Spinal cord (tissue), 10 donors: ENCODE measurements at places on chromosomes 12 and 14. TPM values are rescaled to one million over a fixed set of nuclear protein-coding genes. Genes with fewer than 3 reads are reported as not detected.

- peak; percentile 54 for DNase-seq
Measured at GRCh38 chr12:123532808-123533649, 490 bp downstream of the RILPL1 start.

Gene SDS
- 0.39 TPM for total RNA-seq

DNA sequence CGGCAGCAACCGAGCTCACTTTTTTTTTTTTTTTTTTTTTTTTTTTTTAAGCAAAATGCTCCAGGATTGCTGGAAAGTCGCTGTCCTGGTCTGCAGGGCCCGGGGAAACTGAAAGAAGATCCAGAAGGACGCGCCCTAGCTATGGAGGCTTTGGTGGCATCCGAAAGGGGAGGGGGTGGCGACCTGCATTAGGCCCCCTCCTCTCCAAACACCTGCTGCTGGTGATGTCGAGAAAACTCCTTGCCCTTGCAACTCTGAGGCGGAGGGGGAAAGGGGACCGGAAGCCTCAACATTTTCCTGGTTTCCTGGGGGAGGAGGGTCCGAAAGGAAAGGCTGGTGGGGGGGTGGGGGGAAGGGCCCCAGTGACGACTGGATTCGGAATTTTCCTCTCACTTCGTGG is 421.1 kb downstream of the VRK1 start:
- DNase-seq = no peak

DNA sequence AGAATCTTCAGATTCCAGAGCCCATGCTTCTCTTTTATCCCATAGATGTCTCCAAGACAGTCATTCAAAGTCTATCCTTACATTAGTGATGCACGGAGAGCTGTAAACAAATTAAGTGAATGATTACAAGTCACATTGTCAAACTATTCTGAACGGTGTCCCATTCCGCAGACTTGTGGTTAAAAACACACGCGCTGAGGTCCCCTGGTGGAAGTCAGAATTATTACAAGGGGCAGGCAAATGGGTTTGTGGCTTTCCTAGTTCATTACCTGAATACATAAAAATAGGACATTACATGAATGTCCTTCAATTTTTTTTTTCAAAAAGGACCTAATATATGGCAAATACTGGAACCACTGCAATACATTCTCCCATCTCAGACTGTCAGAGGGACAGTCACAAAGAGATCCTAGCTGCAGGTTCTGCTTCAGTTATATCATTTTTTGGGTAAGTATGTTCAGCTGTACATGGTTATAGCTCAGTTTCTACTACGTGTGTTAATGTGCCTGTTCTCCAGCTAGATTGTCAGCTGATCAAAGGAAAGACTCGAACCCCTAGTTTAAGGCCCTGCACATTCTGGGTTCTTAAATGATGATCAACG is 53.1 kb upstream of the STON2 start:
- no peak for DNase-seq

Gene BCL2L2
- total RNA-seq = 22.4 TPM

Gene FAM186B
- 0.55 TPM for total RNA-seq

DNA sequence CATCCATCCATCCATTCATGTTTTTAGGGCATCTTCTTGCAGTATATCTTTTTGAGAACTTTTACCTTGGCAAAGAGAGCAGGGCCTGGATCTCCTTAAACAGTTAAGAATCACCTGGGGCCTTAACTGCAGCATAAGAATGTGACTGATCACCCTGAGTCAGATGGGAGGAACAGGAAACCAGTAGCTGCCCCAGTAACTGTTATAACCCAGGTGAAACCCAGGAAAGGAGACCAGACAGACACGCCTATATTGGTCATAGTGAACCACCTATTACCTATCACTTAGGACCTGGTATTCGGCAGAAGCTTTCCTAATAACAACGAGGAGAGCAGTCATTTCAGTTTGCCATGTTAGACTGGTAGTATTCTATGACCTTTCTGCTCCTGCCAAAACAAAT is 43.4 kb upstream of the NR2C1 start:
- no peak for DNase-seq

Gene ACOT4
- total RNA-seq = 1.1 TPM

Gene PRKD1
- 14.4 TPM for total RNA-seq

- no peak for DNase-seq
Measured at GRCh38 chr12:126506426-126507182, 1441.4 kb downstream of the AACS start.

DNA sequence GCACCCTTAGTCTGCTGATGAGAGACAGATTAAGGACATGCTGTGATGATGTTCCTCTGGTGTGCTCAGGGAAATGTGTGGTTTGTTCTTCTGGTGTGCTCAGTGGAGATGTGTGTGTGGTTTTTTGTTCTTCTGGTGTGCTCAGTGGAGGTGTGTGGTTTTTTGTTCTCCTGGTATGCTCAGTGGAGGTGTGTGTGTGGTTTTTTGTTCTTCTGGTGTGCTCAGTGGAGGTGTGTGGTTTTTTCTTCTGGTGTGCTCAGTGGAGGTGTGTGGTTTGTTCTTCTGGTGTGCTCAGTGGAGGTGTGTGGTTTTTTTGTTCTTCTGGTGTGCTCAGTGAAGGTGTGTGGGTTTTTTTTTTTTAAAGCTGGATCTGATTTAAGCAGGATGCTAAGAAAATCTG is 15.4 kb downstream of the PIWIL1 start:
- DNase-seq = no peak

DNA sequence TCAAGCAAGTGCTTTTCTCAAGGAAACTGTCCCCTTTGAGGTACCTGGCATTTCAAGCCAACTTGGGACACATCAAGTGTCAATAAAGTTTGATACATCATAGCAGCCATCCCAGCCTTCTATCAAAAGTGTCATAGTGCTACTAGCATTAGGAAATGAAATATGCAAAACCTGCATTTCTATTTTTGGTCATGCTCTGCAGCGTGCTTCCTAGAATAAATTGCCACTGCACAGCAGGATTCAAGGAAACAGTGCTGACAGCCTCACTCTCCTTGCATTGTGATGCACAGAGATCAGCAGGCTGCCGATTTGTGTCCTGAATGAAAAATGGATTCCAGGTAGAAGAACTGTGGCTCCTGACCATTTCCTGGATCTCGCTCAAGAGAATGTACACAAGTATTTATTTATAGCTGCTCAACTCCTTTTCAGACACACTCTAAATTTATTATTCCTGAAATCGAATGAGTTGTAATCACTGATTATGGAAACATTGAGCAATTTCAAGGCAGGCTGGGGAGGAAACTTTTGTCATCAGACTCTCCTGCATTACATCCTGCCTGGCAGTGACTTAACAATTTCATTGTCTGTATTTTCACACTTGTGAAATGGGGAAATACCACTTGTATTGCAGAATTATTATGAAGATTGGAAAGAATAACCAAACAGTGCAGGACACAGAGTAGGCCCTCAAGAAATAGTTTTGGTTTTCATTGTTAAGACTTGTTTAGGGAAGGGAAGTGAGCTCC is 120.9 kb downstream of the SLC38A6 start:
- no peak for DNase-seq

Gene NR4A1
- 24.5 TPM for total RNA-seq

DNA sequence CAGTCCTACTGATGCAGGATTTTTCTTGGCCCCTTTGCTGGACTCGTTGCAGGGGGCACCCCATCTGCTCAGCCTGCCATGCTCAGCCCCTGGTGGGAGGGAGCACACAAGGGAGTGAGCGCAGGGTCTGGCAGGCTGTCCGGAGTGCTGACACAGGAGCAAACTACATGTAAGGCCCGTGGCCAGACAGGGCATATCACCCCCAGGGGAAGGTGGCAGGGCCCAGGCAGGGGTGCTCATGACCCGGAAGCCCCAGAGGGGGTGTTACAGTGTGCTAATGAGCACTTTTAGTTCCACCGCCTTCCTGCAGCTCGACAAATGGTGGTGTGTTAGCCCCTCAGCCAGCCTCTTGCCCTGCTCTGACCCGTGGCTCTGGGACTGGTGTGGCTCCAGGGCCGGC is 645.6 kb upstream of the TMEM132C start:
- no peak for DNase-seq

DNA sequence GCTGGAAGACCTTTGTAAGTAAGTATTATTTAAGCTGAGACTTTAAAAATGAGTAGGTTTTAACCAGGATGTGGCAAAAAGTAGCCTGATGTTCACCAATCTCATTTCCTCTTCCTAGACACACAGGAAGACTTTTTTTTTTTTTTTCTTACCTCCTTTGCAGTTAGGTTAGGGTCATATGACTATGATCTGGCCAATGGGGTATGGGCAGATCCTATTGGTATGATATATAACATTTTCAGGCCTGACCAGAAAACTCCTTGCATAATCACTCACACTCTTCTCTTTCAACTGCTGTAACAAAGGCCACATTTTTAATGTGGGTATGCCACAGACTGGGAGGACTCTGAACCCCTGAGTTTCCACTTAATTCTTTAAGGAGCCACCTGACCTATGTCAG is 2.7 kb upstream of the RPS6KA5 start:
- DNase-seq = no peak

- no peak for DNase-seq
Measured at GRCh38 chr12:43638806-43639205, 86.8 kb upstream of the ADAMTS20 start.

- no peak for DNase-seq
Measured at GRCh38 chr12:51009056-51009440, 17.1 kb downstream of the SLC11A2 start.
